ENCODE measurements at places on chromosomes 3 and 15. TPM values are rescaled to one million over a fixed set of nuclear protein-coding genes. Genes with fewer than 3 reads are reported as not detected.

- DNase-seq: no peak
Measured at GRCh38 chr15:91268510-91268909, 168.5 kb downstream of the SV2B start.

The GCNT3 gene
- total RNA-seq: not detected

The TMEM43 gene
- 51.2 TPM for total RNA-seq

GRCh38 chr3:62161371-62161770, 212.0 kb downstream of the FEZF2 start:
- DNase-seq: no peak

- no peak for DNase-seq
Measured at GRCh38 chr3:9222956-9223639, 26.3 kb downstream of the SRGAP3 start.

The NMNAT3 gene
- 1.9 TPM for total RNA-seq

DNA sequence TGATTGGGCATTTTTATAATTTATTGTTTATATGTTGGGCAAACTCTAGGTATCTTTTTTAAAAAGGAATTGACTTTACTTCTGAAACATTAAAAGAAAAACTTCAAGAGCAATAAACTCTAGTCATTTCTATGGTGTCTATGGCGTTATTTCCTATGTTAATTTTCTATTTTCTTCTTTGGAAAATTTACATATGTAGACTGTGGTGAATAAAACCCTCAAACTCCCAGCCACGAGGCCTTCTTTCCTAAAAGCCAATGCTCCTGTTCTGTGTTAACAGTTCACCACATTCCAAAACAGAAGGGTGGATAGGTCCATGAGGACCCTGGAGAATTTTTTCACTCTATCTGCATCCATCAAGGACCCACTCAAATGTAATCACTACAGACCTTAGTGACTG, 44.3 kb upstream of the B3GNT5 start:
- no peak for DNase-seq

- no peak for DNase-seq
Measured at GRCh38 chr3:188274249-188274915, 120.4 kb downstream of the LPP start.

- no peak for DNase-seq
Measured at GRCh38 chr3:4245671-4246070, 57.5 kb upstream of the SETMAR start.

The COMMD4 gene
- 250 TPM for total RNA-seq

DNA sequence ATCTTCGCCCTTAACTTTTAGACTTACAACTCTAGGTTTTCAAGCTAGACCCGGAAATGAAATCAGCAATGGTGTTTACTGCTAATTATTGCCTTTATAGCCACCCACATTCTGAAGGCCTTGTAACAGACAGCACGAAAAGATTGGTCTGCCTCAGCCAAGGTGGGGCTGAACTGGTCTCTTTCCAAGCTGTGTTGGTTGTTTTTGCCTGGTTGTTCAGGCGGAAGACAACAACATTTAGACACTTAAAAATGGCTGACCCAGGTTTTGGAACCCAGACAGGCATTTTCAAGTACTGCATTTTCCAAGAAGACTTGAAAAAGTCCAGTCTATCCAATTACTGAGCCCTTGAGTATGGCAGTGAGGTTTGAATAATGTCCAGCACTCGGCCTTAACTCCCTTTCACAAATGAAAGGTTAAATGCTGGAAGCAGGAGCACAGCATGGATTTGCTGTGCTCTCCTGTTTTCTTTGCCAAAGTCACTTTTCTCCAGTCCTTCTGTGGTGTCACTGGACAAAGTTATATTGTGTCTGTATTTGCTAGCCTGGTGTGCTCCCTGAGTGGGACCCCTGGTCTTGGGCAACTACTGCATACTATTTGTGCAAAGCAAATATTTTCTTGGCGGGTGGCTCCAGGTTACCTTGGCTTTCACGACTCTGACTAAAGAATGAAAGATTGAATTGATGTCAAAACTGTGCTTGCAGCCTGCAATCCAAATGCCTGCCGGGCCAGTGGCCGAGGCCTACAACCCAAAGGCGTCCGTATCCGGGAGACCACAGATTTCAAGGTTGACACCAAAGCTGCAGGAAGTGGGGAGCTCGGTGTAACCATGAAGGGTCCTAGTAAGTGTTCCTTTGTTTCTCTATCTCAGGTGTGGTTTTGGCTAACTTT, 93.5 kb downstream of the FLNB start:
- no peak for DNase-seq

DNA sequence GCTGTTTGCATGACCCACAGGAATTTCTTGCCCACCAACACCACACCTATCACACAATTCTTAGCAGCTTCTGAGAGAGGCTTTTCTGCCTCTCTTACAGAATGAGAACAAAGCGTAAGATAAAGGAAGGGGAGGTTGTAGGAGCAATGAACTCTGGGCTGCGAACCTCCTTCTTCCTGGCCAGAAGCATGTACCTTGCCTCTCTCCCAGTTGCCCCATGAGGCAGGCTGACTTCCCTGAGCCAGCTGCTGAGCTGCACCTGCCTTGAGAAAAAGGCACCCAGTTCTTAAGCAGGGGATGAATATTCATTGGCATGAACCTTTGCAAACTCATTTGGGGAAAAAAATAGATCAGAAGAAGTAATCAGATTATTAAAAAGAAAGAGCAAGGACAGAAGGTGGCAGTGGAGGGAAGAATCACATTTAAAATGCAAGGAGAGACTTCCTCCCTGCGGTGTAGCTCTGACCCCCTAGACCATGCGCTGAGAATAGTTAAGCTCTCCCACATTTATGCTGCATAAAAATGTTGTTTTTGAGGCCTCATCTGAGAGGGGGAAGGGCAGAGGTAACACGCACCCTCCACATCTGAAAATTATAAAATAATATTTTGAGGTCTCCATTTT, 304.8 kb downstream of the EPHB1 start:
- DNase-seq: no peak

DNA sequence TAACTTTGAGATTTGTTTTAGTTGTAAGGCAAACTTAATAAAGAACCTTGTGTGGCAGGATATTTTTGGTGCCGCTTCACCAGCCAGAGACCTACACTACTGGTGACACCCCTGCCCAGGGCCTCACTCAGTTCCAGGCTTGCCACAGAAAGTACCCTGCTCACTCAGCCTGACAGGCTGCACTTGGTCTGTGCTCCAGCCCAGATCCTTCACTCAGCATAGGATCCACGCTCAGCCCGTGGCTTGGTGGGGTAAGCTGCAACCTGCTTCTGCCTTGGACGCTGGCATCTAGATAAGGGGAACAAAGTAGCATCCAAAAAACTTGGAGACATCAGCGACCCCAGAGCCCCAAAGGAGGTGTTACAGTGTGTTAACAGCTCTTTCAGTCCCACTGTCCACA, 825.5 kb downstream of the EPHA3 start:
- no peak for DNase-seq

DNA sequence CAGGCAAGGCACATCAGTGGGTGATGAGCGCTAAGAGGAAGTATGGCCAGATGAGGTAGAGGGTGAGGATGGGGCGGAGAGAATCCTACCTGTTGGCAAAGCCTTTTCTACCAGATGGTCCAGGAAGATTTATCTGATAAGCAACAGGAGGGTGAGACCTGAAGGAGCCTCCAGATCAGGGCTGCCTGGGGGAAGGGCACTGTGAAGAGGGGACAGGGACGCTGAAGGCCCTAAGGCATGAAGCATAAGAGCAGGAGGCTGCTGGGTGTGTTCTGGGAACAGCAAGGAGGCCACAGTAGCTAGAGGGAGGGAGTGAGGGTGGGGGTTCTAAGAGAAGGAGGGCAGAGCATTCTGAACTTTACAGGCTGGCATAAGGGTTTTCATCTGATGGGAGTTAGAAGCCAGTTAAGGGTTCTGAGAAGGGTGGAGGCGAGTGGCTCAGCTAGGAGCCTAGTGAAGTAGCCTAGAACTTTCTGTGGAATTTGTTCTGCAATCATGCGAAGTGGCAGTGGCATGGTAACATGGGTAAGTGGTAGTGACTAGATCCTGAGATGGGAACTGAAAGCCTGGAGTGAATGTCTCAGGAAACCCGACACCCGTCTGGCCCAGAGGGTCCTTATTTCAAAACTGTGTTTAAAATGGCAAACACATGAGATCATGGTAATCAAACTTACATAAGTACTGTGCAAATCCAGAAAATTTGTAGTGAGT, 29.9 kb downstream of the CGNL1 start:
- no peak for DNase-seq

DNA sequence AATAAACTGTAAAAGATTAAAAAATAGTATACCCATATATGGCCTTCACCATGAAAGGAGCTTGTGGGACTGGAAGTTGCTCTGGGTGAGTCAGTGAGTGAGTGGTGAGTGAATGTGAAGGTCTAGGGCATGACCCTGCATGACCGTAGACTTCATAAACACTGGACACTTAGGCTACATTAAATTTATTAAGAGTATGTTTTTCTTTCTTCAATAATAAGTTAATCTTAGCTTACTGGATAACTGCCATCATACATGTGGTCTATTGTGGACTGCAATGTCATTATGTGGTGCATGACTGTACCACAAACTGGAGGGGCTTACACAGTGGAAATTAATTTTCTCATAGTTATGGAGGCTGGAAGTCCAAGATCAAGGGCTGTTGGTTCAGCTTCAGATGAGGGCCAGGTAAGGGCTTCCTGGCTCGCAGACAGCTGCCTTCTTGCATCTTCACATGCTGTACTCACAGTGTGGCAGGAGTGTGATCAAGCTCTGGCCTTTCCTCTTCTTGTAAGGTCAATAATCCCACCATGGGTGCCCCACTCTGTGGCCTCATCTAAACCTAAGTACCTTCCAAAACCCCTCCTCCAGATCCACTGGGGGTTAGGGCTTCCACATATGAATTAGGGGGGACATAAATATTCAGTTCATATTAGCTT, 40.8 kb upstream of the PRR23E start:
- no peak for DNase-seq

The PLSCR5 gene
- not detected for total RNA-seq

- no peak for DNase-seq
Measured at GRCh38 chr3:12982619-12983101, 90.6 kb downstream of the IQSEC1 start.

- no peak for DNase-seq
Measured at GRCh38 chr15:58631319-58631718, 118.2 kb downstream of the ADAM10 start.

- no peak for DNase-seq
Measured at GRCh38 chr3:40653001-40653400, 128.2 kb downstream of the ZNF621 start.

DNA sequence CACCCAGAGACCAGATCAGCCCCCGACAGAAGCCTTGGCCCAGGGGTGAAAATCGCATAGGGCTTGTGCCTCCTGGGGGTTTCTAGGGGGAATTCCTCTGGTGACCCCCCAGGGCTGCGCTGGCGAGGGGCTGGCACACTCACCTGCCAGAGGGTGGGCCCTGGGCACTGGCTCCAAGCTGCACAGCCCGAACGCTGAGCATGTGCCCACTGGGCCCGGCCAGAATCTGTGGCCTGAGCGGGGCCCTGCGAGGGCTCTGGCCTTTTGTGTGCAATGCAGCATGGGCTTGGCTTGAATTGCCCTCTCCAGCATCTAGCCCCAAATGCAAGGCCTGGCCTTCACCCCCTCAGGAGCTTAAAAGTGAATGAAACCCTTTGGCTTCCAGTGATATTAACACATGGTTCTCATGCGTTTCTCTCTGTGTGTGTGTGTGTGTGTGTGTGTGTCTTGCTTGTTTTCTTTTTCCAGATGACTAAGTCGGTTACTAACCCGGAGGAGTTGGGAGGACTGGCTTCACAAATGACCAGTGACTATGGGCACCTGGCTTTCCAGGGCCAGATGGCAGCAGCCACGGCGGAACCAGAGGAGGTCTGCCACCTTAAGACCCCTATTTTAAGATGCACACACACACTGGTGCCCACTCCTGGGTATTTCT, 259.1 kb upstream of the TPM1 start:
- DNase-seq: no peak

The RPP14 gene
- total RNA-seq: 16.4 TPM

- DNase-seq: no peak
Measured at GRCh38 chr3:135800071-135800549, 165.4 kb upstream of the PPP2R3A start.

The LRRN1 gene
- total RNA-seq: 0.13 TPM

GRCh38 chr3:162317046-162317445, 820.4 kb downstream of the OTOL1 start:
- DNase-seq: no peak

GRCh38 chr3:122271246-122271898, 53.7 kb upstream of the CSTA start:
- no peak for DNase-seq

The ARGFX gene
- not detected for total RNA-seq

GRCh38 chr3:173887888-173888287, 490.3 kb downstream of the NLGN1 start:
- no peak for DNase-seq

The RHCG gene
- total RNA-seq: 3.0 TPM

The RNF7 gene
- total RNA-seq: 87.3 TPM

The MAP1A gene
- total RNA-seq: 1.6 TPM

DNA sequence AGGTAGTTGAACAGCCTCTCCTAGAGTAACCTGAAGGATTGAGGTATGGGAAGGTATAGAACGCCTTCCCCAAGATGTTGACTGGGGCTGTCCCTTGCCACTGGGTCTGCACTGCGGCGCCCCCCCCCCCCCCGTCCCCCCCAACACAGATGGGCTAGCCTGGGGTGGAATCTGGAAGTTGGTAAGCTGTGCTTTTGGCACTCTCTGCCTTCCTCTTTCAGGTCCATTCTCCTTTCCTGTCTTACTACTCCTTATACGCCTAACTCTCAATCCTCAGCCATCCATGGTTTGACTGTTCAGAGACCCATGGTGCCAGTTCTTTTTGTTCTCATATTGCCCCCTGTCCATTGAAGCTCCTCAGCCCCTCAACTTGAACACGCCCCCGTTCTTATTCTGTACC, 42.8 kb downstream of the MAP2K1 start:
- DNase-seq: no peak

DNA sequence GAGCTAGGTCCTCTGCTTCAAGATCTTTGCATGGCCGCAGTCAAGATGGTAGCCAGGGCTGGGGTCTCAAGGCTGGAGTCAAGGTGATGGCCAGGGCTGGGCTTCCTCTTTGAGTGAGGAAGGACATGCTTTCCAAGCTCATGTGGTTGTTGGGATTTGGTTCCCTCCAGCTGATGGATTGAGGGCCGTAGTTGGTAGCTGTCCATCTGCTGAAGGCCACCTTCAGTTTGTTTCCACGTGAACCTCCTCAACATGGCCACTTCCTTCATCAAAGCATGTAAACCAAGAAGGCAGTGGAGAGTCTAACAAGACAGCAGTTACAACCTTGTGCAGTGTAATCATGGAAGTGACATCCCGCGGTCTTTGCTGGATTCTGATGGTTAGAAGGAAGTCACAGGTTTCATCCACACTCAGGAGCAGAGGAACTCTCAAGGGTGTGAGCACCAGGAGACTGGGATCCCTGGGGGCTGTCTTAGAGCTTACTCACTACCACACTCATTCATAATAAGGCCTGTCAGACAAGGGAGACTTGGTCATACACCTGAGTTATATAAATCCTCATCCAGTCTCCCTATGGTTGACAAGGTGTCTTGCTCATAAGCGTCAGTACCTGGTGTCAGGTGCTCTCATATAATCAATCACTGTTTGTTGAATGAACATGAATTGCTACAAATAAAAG, 42.1 kb downstream of the ABHD5 start:
- DNase-seq: no peak

GRCh38 chr3:44045476-44046275, 196.0 kb upstream of the TOPAZ1 start:
- DNase-seq: no peak

GRCh38 chr15:25739687-25740121, 123.4 kb downstream of the ATP10A start:
- no peak for DNase-seq
